Right renal pelvis (tissue), 4 donors: ENCODE measurements at places on chromosomes 7 and 10.

GRCh38 chr10:8279598-8279997 lies 225.1 kb downstream of the GATA3 start:
- no peak for DNase-seq

DNA sequence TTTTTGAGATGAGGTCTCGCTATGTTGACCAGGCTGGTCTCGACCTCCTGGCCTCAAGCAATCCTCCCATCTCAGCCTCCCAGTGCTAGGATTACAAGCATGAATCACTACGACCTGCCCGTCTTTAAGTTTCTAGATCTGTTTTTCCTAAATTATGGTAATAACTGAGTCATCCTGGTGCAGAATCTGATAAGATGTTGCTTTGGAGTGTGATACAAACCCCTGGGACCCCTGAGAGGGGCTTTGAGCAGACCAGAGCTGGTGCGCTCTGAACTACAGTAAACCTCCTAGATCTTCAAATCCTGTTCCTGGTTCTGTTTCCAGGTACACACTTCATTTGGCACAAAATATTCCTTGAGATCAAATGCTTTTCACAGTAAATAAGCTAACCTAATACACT lies 34.2 kb downstream of the RPP38 start:
- DNase-seq: no peak

DNA sequence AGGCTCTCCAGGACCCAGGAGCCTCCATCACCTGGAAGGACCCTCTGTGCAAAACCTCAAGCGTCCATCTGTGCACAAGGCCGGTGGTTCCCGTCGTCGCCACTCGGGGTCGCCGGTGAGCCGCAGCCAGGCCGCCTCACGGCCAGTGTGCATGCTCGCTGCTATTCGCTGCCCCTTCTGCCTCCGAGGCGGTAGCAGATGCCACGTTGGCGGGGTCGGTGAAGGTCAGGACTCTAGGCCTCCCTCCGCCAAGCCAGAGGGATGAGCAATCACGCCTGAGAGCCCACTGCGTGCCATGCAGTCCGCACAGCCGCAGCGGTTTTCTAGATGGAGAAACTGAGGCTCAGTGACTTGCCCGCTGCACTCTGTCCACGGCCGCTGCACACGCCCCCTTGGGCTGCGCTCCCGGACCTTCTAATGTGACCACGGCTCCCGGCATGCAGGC lies 5.7 kb downstream of the UPK3B start:
- no peak for DNase-seq

DNA sequence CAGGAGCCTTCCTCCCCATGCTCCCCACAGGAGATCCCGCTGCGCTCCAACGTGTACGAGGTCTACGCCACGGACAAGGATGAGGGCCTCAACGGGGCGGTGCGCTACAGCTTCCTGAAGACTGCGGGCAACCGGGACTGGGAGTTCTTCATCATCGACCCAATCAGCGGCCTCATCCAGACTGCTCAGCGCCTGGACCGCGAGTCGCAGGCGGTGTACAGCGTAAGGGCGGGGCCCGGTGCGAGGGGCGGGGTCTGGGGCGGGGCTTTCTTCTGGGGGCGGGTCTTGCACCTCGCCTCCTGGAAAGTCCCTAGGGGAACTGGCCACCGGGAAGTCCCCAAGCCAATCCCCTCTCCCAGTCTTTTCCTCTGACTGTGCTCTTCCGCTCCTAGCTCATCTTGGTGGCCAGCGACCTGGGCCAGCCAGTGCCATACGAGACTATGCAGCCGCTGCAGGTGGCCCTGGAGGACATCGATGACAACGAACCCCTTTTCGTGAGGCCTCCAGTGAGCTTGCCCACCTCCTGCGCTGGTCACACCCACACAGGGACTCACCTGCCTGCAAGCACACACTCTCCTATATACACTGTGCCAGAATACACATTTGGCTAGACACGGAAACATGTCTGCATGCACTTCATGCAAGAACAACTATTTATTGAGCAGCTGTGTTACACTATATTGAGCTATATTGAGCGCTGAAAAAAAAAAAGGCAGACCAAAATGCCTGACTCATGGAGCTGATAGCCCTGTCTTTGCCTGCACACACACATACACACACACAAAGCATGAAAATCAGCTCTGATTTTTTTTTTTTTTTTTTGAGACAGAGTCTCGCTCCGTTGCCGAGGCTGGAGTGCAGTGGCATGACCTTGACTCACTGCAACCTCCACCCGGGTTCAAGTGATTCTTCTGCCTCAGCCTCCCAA lies 32.7 kb upstream of the VSIR start:
- no peak for DNase-seq

- no peak for DNase-seq
These were observed 121.7 kb downstream of the ABCA13 start for GRCh38 chr7:48292949-48293348.

DNA sequence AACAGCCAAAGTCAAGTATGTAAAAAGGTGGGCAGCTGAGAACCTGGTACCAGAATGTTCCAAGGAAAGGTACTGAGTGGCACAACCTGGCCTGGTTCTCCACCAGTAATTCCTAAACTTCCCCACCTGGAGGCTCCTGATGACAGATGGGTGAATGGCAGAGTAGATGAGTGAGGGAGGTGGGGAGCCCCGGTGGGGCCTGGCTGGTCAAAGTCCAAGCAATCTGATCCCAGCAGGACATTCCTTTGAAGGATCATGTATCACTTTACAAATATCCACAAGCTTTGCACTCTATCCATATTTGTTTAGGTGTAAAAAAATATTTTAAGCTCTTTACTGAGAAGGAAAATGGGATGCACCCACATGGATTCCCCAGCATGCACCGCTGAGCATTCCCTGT lies 250.2 kb downstream of the DPP6 start:
- DNase-seq: no peak

GRCh38 chr7:16348251-16348650 lies 73.1 kb downstream of the CRPPA start:
- DNase-seq: no peak

- peak; percentile 65 for DNase-seq
These were observed 34.2 kb upstream of the TCF7L2 start for GRCh38 chr10:112915590-112916572.

DNA sequence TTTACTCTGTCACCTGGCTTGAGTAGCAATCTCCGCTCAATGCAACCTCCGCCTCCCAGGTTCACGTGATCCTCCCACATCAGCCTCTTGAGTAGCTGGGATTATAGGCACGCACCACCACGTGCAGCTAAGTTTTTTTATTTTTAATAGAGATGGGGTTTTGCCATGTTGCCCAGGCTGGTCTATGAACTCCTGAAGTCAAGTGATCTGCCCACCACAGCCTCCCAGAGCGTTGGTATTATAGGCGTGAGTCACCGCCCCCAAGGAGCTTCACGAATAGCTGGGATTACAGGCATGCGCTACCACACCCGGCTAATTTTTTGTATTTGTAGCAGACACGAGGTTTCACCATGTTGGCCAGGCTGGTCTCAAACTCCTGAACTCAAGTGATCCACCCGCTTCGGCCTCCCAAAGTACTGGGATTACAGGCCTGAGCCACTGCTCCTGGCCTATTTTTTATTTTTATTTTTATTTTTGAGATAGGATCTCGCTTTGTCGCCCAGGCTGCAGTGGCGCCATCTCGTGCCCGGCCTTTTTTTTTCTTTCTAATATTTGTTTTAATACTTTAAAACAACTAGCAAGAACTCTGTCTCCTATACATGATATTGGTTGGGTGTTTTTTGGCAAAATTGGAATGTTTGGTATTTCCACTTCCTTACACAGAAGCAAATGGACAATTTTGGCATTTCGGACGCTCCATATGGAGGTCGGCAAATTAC lies 1.1 kb downstream of the EFCAB10 start:
- DNase-seq: no peak

DNA sequence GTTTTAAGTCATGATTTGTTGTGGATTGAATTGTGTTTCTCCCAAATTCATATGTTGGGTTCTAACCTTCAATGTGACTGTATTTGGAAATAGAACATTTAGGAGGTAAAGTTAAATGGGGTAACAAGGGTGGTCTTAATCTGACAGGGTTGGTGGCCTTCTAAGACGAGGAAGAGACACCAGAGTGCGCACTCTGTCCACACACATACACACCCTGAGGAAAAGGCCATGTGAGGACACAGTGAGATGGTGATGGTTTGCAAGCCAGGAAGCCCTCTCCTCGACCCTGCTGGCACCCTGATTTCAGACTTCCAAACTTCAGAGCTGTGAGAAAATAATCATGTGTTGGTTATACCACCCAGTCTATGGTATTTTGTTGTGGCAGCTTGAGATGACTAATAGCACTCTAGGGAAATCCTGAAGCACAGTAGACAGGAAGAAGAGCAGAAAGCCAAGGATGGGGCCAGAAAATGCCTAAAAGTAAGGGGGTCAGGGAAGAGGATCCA lies 28.0 kb upstream of the SEM1 start:
- DNase-seq: no peak
